Aorta (tissue), 5 donors: ENCODE measurements at places on chromosomes 3 and 15. TPM values are rescaled to one million over a fixed set of nuclear protein-coding genes. Genes with fewer than 3 reads are reported as not detected.

The GUCA1C gene
- not detected for total RNA-seq

The GCNT3 gene
- not detected for total RNA-seq

The CILP gene
- total RNA-seq, result 170 TPM

The SLC28A1 gene
- total RNA-seq, result 2.0 TPM

The CNTN4 gene
- 228 TPM for total RNA-seq

The EPHA6 gene
- 2.8 TPM for total RNA-seq

The SMAD6 gene
- total RNA-seq, result 34.8 TPM

The TRIM59 gene
- total RNA-seq, result 3.4 TPM

GRCh38 chr3:127061641-127062040 lies 78.7 kb downstream of the PLXNA1 start:
- no peaks in the 10 kb centered on the region for H3K4me1 ChIP-seq
- no peak overlapping the region for H3K27ac ChIP-seq
- no peak for DNase-seq
- no peaks in the 10 kb centered on the region for H3K36me3 ChIP-seq
- H3K27me3 ChIP-seq, result no peaks in the 10 kb centered on the region

GRCh38 chr3:16239780-16240179 lies 25.0 kb downstream of the DPH3 start:
- H3K4me3 ChIP-seq, result no peak overlapping the region
- no peaks in the 10 kb centered on the region for H3K36me3 ChIP-seq
- no peaks in the 10 kb centered on the region for H3K27me3 ChIP-seq
- H3K4me1 ChIP-seq, result no peaks in the 10 kb centered on the region

GRCh38 chr15:32802286-32802936 lies 84.6 kb downstream of the GREM1 start:
- no peaks in the 10 kb centered on the region for H3K4me1 ChIP-seq
- no peak overlapping the region for H3K4me3 ChIP-seq
- no peaks in the 10 kb centered on the region for H3K27me3 ChIP-seq
- H3K27ac ChIP-seq, result no peak overlapping the region
- H3K36me3 ChIP-seq, result no peaks in the 10 kb centered on the region

DNA sequence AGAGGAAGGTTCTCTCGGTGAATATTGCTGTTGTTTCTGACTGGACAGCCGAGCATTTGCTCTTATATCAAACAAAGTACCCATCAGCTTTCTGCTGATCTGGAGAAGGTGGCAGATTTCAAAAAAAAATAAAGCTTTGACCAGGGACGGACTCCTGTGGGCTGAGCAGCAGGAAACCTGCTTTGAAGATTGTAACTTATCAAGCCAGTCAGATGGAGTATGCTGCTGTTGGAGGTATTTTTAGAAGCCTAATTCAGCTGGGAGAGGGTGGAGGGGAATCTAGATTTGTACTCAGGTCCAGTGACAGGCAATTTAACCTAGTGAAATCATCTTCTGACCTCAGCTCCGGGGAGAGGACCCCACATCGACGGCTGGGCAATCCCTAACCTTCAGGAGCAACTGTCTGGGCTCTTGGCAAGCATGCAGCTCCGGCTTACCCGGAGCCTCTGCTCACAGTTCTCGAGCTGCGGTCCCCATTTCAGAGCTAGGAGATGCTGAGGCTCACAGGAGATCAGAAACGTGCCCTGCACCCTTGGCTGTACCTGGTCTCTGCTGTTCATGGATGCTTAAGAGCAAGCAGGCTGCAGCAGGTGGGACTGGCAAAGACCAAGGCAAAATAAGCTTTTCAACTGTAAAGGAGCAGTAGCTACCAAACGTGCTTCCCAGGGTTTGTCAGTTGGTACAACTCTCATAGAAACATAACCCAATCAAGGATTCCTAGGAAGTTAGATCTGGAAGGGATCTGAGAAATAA lies 89.3 kb upstream of the ST8SIA2 start:
- H3K4me3 ChIP-seq, result no peak overlapping the region
- H3K27ac ChIP-seq, result no peak overlapping the region
- H3K27me3 ChIP-seq, result no peaks in the 10 kb centered on the region
- no peaks in the 10 kb centered on the region for H3K4me1 ChIP-seq

DNA sequence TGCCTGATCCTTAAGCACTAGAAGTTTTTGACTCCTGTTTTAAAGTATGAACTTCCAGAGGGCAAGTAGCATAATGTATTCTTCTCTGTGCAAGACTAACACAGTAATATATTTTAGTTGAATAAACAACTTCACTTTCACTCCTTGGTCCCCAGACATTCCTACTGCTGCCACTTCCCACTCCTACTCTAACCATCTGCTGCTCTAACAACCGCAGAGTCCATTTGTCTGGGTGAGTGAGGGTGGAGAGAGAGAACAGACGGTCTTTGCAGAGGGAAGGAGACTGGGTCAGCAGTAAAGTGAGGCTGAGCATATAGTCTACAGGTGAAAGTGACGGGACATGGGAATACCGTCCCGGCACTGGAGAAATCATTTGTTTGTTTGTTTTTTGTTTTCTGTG lies 301.0 kb upstream of the SLCO3A1 start:
- no peak overlapping the region for H3K4me3 ChIP-seq
- no peaks in the 10 kb centered on the region for H3K36me3 ChIP-seq
- H3K27me3 ChIP-seq, result no peaks in the 10 kb centered on the region
- DNase-seq, result no peak
- no peaks in the 10 kb centered on the region for H3K4me1 ChIP-seq

DNA sequence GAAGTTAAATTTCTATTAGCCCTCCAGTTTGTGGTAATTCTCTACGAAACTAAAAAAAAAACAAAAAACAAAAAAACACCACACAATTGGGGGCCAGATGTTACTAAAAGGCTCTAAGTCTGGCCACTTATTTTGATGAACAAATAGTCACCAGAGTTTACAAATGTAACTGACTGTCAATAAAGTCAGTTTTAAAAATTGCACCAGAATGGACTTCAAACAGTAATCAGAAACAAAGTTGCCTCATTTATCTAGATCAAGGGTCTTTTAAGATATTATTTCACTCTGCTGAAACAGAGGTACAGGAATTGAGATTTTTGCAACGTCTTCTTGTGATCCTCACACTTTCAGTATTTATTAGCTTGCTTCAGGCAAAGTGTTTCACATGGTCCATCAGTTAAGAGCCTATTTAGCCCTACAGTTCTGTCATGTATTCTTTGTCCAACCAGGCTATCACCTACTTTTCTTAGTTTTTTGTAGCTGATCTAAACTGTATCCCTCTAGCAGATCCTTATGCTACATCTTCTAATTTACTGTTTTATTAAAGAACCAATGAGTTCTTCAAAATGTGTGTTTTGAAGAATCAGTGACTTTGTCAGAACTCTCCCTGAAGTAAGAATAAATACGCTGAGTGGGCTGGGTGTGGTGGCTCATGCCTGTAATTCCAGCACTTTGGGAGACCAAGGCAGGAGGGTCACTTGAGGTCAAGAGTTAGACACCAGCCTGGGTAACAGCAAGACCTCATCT lies 74.7 kb downstream of the ANKRD28 start:
- no peaks in the 10 kb centered on the region for H3K4me1 ChIP-seq
- H3K27me3 ChIP-seq, result no peaks in the 10 kb centered on the region
- no peaks in the 10 kb centered on the region for H3K36me3 ChIP-seq
- no peak overlapping the region for H3K27ac ChIP-seq
- no peak overlapping the region for H3K4me3 ChIP-seq

DNA sequence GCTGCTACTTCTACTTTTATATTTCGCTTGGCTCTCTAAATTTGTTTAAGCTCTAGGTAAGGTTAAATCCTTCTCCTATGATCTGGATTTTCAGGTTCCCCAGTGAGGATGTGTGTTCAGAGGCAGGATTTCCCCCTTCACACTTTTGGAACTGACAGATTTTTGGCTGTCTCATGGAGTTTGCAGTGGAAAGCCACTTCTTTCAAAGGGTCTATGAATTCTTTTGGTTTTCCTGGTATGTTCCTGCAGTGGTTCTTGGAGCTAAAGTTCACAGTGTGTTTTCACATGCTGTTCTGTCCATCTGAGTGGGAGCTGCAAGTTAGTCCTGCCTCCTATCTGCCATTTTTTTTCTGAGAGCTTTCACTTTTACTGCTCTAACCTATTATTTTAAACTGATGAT lies 21.6 kb upstream of the TIGIT start:
- H3K4me3 ChIP-seq, result no peak overlapping the region
- H3K27ac ChIP-seq, result no peak overlapping the region
- H3K27me3 ChIP-seq, result peaks cover 1% of the 10 kb centered on the region

DNA sequence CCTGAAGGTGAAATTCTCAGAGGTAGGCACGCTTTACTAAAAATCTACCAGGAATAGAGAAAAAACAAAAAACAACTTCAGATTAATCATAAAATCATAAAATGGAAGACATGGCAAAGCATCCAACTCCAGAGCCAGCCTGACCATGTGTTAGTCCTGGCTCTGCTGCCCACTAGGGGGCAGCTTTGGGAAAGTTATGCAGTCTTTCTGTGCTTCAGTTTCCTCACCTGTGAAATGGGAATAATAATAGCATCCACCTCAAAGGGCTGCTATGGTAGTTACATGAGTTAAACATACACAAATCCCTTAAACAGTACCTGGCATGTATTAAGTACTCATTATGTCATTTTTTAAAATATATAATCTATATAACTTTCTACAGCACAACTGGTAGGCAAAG lies 52.3 kb downstream of the WNT5A start:
- no peak for DNase-seq
- no peaks in the 10 kb centered on the region for H3K27me3 ChIP-seq
- H3K27ac ChIP-seq, result no peak overlapping the region
- H3K36me3 ChIP-seq, result no peaks in the 10 kb centered on the region

DNA sequence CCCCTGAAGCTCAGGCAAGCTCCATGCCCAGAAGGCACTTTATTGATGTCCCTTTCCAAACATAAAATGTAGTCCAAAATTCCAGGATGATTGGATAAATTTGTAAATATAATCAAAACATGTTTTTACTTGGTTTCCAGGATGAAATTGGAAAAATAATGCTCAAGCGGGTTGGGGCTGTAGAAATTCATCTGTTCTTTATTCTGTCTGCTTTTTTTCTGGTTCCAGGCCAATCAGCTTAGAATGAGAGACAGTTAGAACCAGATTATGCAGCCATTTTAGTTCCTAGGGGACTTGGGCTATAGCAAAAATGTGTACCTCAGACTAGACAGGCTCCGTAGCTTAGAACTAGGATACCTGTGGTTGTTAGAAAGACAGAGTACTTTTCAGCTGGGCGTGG lies 450.8 kb downstream of the MCTP2 start:
- no peaks in the 10 kb centered on the region for H3K36me3 ChIP-seq
- DNase-seq, result no peak
- H3K27me3 ChIP-seq, result no peaks in the 10 kb centered on the region
- H3K27ac ChIP-seq, result no peak overlapping the region

- no peak for DNase-seq
- H3K27ac ChIP-seq, result no peak overlapping the region
- no peaks in the 10 kb centered on the region for H3K36me3 ChIP-seq
- H3K27me3 ChIP-seq, result no peaks in the 10 kb centered on the region
These were observed 2.2 kb upstream of the PGPEP1L start for GRCh38 chr15:99009741-99010330.

DNA sequence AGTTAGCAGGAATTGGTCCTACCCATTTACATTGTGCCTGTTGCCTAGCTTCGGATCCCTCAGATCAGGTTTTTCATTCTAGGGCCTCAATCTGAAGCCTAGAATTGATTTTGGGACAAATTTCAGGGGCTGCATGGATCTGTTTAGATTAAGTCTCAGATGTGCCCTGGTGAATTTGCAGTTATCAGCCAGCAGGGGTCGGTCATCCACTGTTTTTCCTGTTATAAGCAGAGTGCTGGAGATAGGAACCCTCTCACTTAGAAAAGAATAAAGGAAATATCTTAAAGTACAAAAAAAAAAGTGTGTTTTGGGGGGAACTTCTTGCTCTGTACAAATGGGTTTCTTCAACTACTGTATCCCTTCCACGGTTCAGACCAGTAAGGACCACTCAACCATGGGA lies 212.5 kb downstream of the BCHE start:
- no peak overlapping the region for H3K4me3 ChIP-seq
- H3K4me1 ChIP-seq, result no peaks in the 10 kb centered on the region
- no peaks in the 10 kb centered on the region for H3K27me3 ChIP-seq
- H3K27ac ChIP-seq, result no peak overlapping the region
- H3K36me3 ChIP-seq, result no peaks in the 10 kb centered on the region

- no peaks in the 10 kb centered on the region for H3K36me3 ChIP-seq
- DNase-seq, result no peak
- H3K4me3 ChIP-seq, result no peak overlapping the region
These were observed 5.2 kb upstream of the GATA2 start for GRCh38 chr3:128498127-128498626.

DNA sequence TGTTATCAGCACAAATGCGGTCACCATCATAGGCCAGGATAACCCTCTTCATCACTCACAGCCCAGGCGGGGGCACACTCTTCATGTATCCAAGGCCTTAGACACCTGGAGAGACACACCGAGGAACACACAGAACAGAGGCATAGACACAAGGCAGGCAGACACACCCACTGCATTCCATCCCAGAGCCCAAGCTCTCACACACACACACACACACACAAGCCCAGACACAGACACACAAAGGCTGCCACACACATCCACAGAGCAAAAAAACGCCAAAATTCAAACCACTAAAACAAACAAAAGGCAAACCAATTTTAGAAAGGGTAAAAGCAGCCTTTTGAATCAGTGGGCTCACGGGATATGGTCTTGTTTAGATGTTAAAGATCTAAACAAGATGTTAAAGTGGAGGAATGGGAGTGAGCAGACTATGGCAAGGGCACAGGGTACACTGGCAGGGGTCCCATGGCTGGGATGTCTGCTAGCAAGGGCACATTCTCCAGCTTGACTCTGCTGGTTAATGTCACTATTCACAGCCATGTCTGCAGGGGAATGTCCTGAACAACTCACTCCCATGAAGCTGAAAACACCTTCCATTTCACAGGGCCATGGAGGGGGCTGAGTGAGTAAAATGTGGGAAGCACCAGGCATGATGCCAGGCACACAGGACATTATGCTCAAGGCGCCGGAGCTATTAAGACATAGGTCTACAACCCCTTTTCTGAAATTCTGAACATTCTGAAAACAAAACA lies 14.9 kb upstream of the CRABP1 start:
- no peaks in the 10 kb centered on the region for H3K4me1 ChIP-seq
- H3K36me3 ChIP-seq, result no peaks in the 10 kb centered on the region
- no peak for DNase-seq
- H3K4me3 ChIP-seq, result no peak overlapping the region
- no peaks in the 10 kb centered on the region for H3K27me3 ChIP-seq

DNA sequence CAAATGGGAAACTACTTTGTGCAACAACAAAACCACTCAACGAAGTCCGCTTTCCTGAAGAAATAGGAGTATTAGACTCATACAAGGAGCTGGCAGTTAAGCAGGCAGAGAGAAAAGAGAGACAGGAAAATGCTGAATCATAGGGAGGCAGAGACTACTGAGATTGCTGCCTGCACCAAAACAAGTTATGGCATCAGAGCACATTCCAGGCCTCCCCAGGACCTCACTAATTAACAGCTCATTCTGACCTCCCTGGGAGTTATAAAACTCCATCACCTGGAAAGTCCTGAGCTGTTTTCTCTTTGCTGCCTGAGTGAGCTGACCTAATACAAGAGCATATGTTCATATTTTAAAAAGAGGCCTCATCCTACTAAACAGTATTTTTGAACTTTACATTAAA lies 741.0 kb downstream of the MCTP2 start:
- no peak for DNase-seq
- H3K27me3 ChIP-seq, result no peaks in the 10 kb centered on the region
- H3K36me3 ChIP-seq, result no peaks in the 10 kb centered on the region
- H3K4me1 ChIP-seq, result no peaks in the 10 kb centered on the region
